ENCODE measurements at places on chromosomes 5 and 9.

GRCh38 chr9:115225459-115226116 is 107.6 kb upstream of the TNC start:
- DNase-seq = no peak

DNA sequence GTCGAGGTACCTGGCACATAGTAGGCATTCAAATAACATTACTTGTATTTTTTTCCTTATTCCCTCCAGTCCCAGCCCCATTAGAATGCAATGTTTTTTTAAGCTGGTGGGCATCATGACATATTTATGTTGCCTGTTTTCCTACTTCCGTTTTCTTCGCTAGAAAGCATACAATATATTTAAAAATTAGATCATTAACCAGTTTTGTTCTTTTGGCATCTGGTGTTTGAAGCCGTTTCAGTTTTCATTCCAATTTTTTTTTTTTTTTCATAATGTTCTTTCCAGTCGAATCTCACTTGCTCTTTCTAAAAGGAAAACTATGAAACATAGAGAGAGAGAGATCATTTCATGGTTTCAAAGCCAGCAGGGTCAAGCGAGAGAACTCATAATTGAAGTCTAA is 228.3 kb upstream of the C9orf72 start:
- DNase-seq = no peak

DNA sequence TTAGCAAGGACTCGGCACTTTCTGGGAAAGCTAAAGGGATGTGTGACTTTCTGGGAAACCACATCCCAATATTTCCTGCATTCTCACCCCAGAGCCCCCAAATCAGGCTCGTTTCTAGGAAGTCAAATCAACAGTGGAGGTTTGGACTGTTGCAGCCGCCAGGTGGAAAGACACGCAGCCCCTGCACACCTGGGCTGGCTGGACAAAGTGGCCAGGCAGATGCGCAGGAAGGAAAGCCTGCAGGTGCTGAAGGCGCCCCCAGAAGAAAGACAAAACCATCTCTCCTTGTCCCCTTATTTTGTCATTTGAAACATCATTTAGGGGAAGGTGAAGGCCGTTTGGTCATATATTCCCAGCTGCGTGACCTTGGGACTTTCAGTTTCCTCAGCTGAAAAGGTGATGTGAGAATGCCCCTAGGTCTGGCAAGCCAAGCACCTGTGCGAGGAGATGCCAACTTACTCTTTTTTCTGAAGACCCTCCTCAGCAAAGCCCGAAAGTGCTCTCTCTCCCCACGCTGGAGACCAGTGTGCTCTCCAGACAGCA is 97.9 kb upstream of the CPEB4 start:
- DNase-seq = no peak

GRCh38 chr5:121841892-121842291 is 9.8 kb upstream of the FTMT start:
- no peak for DNase-seq

All from AG04450 (cell line).